ENCODE measurements at places on chromosomes 1 and 21. TPM values are rescaled to one million over a fixed set of nuclear protein-coding genes. Genes with fewer than 3 reads are reported as not detected.

DNA sequence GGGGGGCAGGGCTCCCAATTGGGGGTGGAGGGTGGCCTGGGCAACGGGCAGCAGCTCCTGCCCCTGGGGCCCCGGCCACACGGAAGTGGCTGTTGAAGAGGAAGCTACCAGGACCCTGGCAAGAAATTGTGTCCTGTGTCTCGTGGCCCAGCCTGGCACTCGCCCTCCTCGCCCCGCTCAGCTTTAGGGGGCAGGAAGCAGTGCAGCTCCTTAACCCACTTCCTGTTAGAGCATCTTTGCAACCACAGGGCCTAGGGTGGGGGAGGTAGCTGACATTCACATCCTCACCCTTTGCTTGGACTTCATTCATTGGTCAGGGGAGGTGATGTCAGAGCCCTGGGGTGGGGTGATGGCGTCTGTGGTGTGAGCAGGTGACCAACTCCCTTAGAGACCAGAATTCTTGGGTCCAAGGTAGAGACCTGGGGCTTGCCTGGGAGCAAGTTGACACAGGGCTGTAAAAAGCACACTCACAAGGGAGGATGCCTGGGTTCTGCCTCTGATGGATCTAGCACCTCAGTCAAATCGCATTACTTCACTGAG, at the start of gene ARHGAP30:
ARHGAP30 (minus strand) TSS at position 161 of the 540 bp plus-strand sequence. CDS start 267 bp downstream, outside the sequence.
- DNase-seq, result no peak

- DNase-seq, result no peak
Observed at GRCh38 chr21:35562876-35563275, 497.4 kb downstream of the SETD4 start.

The C1QC gene
- total RNA-seq, result not detected

The CNN3 gene
- 262 TPM for total RNA-seq

Measured in H1 (cell line).